ENCODE measurements at places on chromosomes 13 and 19.

DNA sequence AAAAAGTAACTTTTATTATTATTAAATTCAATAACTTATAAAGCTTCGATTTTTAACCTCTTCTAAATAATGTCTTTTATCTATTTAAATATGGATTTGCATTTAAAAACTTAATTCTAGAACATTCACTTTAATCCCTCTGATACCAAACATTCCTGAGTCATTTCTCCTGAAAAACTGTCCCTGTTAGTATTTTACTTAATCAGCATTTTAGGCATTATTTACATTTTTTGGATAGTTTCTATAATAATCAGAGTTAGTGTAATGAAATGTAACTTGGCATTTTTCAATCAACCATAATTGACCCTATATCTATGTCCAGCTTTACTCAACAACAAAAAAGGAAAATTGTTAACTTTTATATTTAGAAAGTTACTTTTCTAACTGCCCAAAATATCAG, 428.1 kb downstream of the PCDH17 start:
- DNase-seq: no peak

- peak; percentile 50 for DNase-seq
Measured at GRCh38 chr19:2455851-2456570, 748 bp downstream of the LMNB2 start.

- DNase-seq: no peak
Measured at GRCh38 chr13:37360556-37360955, 238.0 kb downstream of the POSTN start.

GRCh38 chr13:85565652-85566051, 233.6 kb downstream of the SLITRK6 start:
- DNase-seq: no peak

GRCh38 chr19:51586103-51586728, 15.1 kb downstream of the ZNF175 start:
- no peak for DNase-seq

DNA sequence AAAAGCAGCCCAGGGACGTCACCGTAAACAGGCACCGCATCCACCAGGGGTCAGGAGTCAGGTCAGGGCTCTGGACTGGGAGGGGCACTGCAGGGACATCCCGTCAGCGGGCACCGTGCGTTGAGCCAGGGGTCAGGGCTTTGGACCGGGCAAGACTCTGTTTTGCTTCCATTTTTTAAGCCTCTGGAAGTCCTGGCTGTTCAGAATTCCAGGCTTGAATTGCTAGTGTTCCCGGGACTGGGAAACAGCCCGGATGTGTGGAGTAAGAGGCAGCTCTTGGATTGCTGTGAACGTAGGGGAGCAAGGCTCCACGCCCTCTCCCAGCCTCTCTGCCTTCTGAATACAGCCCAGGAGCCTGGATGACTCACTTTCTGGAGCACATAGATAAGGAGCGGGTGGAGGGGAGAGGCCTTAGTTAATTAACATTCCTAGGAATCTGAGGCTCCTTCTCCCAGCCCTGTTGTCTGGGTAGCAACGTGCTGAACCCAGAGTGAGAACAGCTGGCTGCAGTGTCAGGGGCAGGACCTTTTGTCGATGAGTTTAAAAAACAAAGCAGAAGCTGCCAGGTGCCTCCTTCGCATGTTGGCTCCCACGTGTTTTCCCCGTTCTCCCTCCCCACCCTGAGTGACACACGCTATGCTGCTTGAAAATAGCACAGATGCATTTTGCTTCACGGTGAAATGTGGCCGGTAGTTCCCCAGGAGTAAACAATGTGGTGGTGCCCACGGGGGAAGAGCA, 21.9 kb downstream of the ATP11A start:
- DNase-seq: no peak

DNA sequence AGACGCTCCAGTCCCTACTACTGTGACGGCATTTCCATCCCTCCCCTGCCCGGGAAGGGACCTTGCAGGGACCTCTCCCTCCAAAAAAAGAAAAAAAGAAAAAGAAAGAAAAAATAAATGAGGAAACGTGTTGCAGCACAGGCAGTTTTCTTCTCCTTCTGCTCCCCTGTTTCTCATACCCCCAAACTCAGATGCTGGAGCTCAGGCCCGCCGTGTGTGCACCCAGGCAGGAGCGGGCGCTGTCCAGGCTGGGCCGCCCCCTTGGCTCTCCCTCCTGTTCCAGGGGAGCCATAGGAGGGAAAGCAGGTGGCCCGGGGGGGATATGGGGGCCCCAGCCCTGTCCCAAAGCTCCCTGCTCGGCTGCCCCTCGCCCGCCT, 5.8 kb downstream of the YIPF2 start:
- DNase-seq: no peak

- no peak for DNase-seq
Measured at GRCh38 chr13:48210178-48210577, 22.8 kb upstream of the ITM2B start.
